ENCODE measurements at places on chromosomes 11 and 22.

DNA sequence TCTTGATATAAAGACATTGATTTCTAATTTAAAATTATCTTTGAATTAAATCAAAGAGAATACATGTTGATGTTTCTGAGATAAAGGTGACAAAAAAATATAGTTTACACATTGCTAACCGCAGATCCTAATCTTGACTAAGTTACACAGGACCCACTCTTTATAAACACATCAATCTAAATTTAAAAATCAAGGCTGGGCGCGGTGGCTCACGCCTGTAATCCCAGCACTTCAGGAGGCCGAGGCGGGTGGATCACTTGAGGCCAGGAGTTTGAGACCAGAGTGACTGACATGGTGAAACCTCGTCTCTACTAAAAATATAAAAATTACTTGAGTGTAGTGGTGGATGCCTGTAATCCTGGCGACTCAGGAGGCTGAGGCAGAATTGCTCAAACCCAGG lies 1.9 kb downstream of the ARFGAP3 start:
- no peak for DNase-seq

DNA sequence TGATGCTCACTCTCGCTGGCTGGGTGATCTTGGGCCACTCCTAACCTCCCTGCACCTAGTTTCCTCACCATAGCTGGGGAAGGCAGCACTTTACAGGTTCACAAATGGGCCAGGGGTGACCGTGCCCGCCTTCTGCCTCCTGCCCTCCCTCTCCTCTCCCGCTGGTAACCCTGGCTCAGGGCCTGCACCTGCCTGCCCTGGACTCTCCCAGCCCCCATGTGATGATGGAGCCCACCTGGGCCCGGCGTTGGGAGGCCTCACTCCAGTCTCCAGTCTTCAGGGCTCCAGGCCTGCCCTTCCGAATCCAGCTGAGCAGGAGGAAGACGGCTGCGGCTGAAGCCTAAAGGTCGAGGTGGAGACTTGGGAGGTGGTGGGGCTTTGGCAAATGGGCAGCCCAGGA lies 152.9 kb downstream of the CACNA1I start:
- DNase-seq: no peak

DNA sequence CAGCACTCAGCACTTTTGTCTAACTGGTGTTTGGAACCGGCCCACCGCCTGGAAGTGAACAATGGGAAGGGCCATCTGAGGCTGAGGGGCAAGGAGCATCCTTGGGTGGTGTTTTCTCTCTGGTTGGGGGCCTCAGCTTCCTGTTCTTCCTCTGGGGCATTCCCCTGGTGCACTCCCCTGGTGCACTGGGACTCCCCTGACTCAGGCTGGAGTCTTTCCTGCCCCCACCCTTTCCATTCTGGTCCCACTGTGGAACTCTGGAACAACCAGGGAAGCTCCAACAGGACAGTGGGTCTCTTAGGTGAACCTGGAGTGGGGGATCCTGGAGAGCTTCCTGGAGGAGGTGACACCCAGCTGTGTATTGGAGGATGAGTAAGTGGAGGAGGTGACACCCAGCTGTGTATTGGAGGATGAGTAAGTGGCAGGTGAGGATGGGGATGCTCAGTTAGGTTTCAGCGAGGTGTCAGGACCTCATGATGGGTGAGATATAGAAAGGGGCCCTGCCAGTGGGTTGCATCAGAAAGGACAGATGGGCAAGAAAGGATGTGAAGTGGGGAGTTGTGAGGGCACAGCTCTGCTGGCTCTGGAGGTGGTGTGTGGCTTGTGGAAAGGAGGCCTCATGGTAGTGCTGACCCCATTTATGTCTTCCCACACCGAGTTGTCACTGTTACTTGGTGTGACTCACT lies 132.1 kb downstream of the OSBP2 start:
- no peak for DNase-seq

- DNase-seq: no peak
These were observed 2.9 kb upstream of the OR52J3 start for GRCh38 chr11:5043380-5043779.

GRCh38 chr11:118227865-118228785 lies 3.3 kb upstream of the JAML start:
- DNase-seq: no peak

GRCh38 chr11:70358753-70359152 lies 39.6 kb upstream of the CTTN start:
- no peak for DNase-seq

DNA sequence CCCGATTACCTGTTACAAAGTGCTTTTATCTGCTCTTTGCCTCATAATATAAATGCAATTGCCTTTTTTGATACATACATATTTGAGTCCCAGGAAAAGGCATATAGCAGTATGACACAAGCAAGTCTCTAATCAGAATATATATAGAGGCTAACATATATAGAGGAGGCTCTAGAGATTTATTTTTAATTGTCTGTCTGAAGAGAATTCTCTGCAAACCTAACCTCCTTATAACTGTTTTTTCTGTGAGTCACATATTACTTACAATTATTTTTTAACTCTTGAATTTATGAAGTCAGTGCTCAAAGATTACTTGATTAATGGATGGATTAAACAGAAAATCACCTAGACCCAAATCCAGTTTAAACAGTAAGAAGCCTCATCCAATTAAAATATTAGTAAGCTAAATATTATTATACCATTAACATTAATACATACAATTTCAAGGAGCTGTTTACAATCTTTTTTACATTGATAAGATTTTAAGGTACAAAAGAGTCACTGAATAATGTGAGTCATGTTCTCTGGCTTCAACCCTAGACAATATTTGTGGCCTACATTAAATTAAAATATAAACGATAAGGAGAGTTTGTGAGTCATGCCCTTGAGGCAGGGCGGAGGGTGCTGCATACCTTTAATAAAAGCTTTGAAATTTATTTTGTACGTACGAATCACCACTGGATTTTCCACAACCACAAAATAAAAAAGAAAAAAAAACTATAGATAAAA lies 19.2 kb upstream of the MMP13 start:
- DNase-seq: no peak

DNA sequence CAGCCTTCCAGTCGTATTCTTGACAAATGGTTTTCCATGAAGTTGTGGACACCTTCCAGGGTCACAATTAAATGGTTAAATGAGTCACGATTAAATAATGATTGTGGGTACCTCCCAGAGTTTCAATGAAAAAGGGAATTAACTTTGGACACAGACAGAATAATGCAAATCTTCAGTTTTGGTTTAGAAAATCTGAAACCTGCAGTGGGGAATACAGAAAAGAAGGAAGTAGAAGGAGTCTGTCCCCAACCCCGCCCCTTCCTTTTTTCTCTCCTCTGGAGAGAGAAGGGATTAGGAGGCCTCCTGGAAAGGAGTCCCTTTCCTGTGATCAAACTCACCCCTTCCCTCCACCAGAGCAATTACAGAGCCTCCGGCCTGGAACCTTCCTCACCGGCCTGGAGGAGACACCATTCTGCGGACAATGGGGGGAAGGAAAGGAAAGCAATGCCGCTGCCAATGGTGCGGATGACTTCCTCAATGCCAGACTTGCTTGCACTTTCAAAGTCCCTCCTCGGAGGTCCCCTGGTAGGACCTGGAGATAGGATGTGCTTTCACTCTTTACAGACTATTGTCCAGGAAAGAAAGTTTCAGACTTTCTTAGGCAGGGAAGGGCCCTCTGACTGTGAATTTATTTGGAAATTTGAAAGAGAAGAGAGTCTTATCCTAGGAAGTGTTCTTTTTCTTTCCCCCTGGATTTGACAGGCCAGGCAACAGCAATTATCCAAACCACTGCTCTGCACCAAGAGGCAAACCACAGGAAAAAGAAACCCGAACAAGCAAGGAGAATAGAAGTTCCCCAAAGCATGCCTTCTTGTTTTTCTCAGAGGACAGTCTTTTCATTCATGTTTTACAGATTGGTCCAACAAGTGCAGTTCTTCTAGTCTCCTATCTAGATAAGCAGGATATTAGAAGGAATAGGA lies 86.8 kb downstream of the PTPRJ start:
- DNase-seq: no peak

- DNase-seq: no peak
These were observed 305.3 kb downstream of the ETS1 start for GRCh38 chr11:128282053-128282452.

DNA sequence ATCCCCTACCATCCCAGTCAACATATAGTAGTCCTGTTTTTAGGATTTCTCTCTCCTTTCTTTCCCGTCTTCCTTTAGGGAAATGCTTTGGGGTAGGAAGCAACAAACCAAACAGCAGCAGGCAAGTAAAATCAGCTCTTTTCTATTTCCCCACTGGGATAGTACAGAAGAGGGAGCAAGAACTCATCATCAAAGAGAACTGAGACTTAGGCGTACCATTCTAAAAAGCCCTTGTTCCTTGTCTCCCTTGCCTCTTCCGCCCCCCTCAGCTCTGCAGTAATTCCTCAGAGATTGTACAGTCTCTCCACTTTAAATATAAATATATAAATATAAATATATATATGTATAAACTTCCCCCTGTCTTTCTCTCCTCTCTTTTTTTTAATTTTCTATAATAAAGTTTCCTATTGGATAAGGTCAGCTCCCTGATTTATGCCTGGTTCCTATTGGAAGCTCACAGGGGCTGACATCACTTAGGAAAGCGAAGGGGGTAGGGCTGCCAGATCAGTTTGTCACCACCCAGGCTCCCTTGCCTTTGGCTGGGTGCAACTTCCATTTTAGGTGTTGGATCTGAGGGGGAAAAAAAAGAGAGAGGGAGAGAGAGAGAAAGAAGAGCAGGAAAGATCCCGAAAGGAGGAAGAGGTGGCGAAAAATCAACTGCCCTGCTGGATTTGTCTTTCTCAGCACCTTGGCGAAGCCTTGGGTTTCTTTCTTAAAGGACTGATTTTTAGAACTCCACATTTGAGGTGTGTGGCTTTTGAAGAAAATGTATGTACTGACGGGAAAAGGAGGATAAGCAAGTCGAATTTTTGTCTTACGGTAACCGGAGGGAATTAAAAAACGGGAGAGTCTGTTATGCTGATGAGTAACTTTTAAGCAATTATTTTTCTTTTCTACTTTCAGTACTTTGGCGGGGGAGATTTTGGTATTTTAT lies at the start of gene CTNND1:
TSS of gene CTNND1 (plus strand) at position 502 of the 934 bp plus-strand sequence. CDS start 29,677 bp downstream, outside the sequence.
- no peak for DNase-seq

- DNase-seq: no peak
These were observed 1476.0 kb downstream of the TBC1D22A start for GRCh38 chr22:48238284-48238915.

- no peak for DNase-seq
These were observed 21.3 kb downstream of the PIWIL4 start for GRCh38 chr11:94588366-94588942.

DNA sequence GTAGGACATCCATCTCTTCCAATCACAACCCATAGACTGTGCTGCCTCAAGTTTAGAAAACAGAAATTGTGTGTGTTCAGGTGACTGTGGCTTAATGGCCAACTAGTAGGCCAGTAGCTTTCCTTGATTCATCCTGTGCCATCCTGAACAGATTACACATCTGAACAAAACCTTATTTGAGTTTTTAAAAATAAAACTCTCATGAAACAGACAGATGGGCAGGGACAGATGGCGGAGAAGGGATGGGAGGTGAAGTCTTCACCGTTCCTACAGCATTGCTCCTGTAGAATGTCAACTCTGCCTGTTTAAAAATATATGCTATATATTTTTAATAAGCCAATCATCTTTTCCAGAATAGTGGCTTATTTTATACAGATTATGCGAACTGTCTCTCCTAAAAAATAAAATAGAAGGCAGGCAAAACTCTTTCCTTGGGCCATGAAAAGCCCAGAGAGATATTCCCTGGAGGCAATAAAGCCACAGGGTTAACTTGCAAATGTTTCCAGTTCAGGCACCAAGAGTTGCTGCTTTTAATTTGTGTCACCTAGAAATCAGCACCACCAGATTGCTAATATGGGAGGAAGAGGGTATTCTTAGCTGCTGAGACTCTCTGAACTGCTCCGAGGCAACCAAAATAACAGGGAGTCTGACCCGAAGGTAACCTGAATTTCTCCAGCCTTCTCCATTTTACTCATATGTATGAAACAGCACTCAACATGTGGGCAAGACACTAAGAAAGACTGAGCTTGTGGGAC lies 861.2 kb downstream of the OPCML start:
- no peak for DNase-seq

GRCh38 chr11:124627546-124627945 lies 4.9 kb downstream of the TBRG1 start:
- DNase-seq: no peak

DNA sequence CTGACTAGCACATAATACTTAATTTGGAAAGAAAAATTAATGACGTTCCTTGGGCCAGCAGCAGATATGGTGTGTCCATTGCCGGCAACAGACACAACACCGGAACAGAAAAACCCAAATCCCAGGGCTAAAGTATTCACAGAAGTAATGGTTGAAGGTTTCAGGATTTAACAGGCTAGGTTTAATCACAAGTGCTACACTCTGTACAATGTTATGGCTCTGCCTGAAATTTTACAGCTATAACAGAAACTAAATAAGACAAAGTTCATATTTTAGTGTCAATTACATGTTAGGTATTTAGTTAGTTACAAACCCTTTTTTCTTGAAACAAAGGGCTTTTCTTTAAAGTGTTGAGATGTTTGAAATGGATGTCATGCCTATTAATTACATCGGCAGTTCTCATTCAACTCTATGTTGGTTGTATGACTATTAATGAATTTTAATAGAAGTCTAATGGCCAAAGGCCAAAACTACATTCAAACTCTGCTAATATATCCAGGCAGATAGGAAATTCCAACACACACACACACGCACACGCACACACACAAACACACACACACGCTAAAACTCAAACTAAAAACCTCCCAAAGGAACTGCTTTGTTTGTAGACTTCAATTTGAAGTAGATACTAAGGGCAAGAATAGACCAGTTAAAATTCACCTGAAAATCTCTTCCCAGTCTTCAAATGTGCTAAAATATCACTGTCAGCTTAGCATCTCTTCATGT lies 27.8 kb upstream of the CLNS1A start:
- DNase-seq: no peak

DNA sequence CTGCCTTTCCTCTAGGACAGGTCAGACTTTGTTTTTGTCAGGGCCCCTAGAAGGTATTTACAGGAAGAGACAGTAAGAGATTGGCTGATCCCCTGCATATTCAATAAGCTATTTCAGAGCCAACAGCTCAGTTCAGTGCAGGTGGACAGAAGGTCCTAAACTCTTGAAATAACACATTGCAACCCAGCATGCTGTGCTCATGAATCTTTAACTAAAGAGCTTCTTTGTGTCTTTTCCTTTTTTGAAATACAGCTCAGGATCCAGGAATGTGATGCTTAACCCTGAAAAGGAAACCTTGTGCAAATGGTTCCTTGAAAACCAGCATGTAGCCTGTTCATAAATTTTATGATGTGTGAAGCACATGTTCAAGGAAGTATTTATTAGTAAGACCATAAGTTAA lies 43.9 kb downstream of the BBOX1 start:
- DNase-seq: no peak

- DNase-seq: no peak
These were observed 131.7 kb downstream of the KIF18A start for GRCh38 chr11:27976262-27976661.

DNA sequence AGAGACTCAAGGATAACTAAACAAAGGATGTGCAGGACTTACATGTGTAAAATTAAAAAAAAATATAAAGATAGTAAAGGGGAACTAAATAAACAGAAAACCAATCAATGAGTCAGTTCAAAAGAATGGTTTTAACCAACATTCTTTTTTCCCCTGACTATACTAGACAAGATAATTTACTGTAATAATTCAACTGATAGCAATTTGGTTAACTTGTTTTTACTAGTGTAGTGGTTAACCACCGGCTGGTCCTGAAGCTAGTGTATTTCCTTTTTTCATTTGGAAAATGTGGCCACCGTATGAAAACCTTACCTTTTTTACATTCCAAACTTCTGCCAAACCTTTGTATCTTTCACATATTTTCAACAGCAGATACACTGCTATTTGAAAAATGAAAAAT lies 123.1 kb downstream of the ARHGAP42 start:
- no peak for DNase-seq

- DNase-seq: no peak
These were observed 67.5 kb upstream of the OR5AN1 start for GRCh38 chr11:59291228-59291627.
